ENCODE measurements at places on chromosomes 16 and 17.

DNA sequence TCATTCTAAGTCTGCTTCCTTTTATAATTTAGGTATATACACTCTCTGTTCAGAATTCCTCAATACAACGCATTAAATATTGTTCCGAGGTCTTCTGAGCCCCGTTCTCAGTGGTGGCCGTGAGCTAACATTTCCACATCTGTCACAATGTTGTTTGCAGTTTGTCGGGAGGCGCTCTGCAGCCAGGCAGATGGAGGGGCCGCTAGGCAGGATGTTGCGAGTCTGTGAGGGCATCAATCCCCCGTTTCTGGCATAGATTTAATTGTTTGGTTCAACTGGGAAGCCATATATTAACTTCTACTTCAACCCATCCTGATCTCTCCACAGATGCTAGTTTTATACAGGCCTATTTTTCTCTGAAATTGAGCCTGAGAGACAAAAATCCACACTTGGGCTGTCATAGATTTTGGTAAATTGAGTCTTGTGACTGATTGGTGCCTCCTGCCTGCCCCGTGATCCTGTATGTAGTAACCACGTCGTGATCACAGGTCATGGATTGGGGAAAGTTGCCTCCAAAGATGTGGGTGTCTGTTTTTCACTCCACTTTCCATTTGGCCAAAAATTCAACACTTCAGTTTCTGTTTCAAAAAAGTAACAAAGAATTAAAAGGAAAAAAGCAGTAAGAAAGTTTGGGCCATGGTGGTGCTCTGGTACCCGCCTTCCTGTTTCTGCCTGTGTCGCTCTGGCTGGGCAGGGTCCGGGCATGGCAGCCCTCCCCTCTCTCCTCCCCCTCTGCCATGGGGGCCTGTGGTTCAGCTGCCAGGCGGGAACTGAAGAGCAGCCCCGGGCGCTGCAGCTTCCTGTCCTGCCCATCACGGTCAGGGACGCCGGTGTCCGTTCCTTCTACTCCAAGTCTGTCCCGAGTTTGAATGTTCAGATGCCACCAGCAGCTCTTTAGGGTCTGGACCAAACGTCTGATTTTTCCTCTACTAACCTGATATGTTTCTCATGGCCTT, 41.5 kb downstream of the RPTOR start:
- DNase-seq, result peak; percentile 11

- DNase-seq, result no peak
Measured at GRCh38 chr17:63754046-63754445, 12.4 kb upstream of the STRADA start.

GRCh38 chr17:77601054-77601979, 357.2 kb upstream of the TNRC6C start:
- no peak for DNase-seq

GRCh38 chr17:17635126-17635525, 43.6 kb upstream of the PEMT start:
- no peak for DNase-seq

- DNase-seq, result no peak
Measured at GRCh38 chr16:47977802-47978201, 178.0 kb downstream of the ABCC12 start.

GRCh38 chr16:17069681-17070080, 401.1 kb downstream of the XYLT1 start:
- no peak for DNase-seq

DNA sequence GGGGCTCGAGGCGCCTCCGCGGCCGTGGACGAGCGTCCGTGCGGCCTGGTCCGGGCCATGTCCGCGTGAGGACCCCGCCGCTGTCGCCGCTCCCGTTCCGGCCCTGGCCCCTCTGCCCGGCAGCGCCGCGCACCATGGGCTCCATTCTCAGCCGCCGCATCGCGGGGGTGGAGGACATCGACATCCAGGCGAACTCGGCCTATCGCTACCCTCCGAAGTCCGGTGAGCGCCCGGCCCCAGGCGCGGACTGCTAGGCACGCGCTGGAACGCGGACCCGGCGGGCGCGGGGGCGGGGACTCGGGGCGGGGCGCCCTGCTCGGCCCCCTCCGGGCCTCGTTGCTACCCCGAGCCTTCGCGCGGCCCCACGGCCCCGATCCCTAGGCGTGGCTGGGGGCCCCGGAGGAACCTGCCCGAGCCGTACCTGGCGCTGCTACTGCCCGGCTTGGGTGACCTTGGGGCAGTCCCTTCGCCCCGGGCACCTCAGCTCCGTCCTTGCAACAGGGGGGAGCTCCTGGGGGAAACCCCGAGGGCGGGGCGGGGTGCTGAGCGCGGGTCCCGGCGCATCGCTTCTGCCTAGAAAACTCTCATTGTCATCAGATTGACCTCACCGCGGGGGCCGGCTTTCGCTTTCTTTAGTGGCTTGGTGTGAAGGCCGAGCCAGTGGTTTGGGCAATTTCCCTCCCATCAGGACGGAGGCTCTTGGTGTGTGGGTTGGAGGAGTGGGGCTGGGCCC, 367 bp downstream of the MGRN1 start:
- DNase-seq, result no peak

- DNase-seq, result no peak
Measured at GRCh38 chr17:68514831-68515635, 2.8 kb downstream of the PRKAR1A start.

- no peak for DNase-seq
Measured at GRCh38 chr17:75410141-75410540, 4.7 kb upstream of the GRB2 start.

DNA sequence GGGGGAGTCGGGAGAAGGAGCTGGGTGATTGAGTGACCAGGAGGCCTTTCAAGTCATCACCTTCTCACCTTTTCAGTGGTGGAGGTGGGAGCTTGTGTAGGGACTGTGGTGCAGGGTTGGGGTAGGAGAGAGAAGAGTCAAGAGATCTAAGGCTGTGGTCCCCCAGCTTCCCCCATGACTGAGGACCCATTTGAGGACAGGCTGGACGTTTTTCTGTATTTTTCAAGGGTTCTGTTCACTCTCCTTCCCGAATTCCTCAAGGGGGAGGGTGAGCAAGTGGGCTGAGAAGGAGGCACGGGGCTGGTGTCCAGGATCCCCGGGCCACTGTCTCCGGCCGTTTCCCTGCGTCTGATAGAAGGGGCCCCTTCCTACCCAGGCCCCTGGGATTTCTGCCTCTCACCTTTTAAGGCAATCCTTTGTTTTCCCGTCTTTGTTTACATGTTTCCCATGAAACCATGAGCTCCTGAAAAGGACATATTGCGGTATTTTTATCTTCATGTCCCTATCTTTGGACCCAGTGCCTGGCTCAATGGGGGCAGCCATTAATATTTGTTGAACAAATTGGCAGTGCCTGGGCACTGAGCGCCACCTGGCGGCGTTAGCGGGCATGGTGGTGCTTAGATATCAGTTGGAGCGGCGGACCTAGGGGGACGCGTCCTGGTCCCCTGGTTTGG, 9.2 kb upstream of the CD300A start:
- DNase-seq, result peak; percentile 7

DNA sequence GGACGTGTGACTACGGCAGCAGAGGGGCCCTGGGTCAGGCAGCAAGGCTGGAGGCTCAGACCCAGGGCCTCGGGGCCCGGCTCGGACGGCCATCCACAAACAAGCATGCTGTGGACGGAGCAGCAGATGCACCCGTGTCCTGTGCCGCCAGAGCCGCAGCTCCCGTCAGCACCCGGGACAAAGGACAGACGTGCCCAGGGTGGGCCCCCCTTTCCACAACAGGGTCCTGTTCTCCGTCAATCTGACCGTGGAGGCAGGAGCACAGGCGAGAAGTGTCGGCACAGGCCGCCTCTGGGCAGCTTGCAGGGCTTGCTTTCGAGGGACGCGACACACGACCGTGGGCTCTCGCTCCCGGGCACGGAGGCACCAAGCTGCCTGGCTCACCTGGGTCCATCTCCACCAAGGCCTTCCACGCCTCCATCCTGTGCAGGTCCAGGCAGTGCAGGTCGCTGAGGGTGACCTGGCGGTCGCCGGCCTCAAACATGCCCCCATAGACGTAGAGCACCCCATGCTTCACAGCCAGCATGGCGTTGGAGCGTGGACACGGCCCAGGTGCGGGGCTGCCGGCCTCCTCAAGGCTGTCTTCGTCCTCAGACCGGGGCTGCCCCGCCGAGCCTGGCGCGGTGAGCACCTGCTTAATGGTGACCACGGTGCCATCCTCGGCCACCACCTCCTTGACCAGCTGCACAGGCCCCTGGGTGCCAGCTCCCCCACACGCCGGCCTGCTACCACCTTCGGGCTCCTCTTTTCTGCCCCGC, 56.7 kb downstream of the KLHDC4 start:
- DNase-seq, result no peak

GRCh38 chr17:37766971-37767370, 22.1 kb upstream of the HNF1B start:
- DNase-seq, result no peak

DNA sequence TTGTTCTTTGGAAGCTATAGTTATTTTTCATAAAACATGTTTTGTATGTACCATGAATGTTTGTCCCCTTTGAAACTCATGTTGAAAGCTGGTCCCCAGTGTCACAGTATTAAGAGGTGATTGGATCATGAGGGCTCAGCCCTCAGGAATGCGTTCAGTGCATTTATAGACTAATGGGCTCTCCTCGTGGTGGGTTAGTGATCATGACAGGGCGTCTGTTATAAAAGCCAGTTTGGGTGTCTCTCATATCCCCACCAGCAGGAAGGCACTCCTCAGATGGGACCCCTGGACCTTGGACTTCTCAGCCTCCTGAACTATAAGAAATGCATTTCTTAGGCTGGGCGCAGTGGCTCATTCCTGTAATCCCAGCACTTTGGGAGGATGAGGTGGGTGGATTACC, 10.4 kb downstream of the BANP start:
- no peak for DNase-seq

DNA sequence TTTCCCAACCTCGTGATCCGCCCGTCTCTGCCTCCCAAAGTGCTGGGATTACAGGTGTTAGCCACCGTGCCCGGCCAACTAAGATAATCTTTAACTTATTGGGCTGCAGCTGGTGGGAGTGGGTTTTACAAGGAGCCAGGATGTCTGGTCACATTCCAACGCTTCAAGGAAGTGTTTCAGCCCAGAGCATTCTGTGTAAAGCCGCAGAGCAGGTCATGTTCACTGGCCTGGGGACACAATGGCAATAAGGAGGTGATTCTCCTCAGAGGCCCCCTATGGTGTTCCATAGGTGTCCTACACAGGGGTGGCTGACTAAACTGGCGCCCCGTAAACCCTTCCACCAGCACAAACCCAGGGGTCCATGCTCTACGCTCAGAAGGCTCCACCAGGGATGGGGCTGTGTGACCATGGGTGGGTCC, 1.2 kb downstream of the QPRT start:
- DNase-seq, result no peak

DNA sequence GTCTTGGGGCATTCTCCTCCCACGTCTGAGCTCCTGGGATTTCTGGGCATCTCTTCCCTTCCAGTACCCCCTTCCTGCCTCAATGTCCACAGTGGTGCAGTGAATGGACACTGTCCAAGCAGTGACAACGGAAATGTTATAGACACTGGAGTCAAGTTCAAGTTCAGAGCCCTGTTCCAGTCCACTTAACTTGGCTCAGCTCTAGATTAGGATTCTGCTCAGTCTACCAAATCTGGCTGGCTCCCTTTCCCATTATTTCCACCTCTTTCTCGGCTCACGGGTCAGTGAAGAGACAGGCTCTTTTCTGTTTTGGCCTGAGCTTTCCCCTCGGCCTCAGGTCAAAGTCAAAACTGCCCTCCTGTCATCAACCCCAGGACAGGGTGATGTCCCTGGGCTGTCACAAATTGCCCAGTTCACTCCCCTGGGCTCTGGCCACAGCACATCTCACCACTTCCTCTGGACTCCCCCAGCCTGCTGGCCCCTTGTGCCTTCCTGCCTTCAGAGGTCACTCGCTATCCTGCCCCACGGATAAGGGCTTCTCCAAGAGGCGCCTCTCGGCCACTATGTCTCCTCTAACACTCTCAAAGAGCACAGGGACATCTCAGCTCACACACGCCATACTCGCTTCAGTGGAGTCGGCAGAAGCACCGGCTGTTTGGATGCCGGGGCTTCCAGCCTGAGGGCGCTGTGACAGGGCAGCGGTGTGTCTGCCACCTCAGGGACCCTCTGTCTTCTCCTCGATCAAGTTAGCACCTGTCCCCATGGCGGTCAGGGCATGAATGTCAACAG, 17.7 kb upstream of the MRPL38 start:
- no peak for DNase-seq

DNA sequence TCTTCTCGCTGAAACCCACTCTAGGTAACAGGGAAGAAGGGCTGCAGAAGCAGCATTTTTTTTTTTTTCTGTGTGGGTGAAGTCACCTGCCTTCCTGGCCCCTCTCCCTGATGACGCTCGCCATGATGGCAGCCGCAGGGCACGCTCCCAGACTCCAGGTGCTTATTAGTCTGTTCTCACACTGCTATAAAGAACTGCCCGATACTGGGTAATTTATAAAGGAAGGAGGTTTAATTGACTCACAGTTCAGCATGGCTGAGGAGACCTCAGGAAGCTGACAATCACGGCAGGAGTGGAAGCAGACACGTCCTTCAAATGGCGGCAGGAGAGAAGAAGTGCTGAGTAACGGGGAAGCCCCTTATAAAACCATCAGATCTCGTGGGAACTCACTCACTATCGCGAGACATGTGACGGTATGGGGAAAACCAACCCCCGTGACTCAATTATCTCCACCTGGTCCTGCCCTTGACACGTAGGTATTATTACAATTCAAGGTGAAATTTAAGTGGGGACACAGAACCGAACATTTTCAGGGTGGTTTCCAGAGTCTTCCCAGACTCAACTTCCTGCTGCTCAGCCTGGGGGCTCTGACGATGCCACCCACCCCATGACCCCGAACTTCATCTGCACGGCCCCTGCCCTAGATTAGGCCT, 34.9 kb upstream of the NLRP1 start:
- peak; percentile 100 for DNase-seq

DNA sequence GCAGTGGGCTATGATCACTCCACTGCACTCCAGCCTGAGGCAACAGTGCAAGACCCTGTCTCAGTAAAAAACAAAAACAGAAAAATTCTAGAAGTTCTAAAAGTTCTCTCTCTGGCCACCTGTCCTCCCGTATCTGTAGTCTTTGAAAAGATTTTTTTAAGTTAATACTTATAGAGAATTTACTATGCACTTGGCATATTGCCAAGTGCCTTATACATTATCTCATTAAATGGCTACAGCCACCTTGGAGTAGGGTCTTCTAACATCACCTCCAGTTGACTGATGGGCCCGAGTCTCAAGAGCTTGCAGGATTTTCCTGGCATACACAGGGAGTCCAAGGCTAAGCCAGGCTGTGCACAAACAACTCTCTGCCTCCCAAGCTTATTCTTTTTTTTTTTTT, 44.7 kb downstream of the TMEM186 start:
- no peak for DNase-seq

DNA sequence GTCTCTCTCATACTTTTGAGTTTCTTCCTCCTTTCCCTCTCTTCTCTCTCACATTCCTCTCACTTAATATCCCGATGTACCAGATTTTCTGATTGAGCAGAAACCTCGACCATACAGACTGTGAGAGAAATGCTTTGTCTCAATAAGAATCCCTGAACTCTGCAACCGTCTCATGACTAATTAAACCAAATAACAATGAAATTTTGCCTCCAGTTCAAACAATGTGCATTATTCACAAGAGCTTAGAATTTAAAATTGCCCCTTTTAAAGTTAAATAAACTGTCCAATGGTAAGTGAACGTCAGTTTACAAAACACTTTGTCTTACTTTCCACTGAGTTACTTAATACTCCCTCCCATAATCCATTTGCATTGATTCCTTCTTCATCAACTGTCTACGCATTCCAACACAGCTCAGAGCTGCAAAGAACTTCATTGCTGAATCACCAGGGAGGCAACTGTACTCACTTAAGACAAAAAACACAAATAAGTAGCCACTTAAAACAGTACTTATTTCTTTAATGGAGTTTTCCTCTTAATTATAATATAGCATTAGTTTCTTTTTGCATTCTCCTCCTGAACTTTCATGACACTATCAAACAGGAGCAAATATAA, 4.9 kb downstream of the CDH11 start:
- no peak for DNase-seq

Data from NCI-H748 treated with DMSO at 0.1 percent for 48 hours (cell line).